ENCODE measurements at places on chromosomes 1 and 21. TPM values are rescaled to one million over a fixed set of nuclear protein-coding genes. Genes with fewer than 3 reads are reported as not detected.

DNA sequence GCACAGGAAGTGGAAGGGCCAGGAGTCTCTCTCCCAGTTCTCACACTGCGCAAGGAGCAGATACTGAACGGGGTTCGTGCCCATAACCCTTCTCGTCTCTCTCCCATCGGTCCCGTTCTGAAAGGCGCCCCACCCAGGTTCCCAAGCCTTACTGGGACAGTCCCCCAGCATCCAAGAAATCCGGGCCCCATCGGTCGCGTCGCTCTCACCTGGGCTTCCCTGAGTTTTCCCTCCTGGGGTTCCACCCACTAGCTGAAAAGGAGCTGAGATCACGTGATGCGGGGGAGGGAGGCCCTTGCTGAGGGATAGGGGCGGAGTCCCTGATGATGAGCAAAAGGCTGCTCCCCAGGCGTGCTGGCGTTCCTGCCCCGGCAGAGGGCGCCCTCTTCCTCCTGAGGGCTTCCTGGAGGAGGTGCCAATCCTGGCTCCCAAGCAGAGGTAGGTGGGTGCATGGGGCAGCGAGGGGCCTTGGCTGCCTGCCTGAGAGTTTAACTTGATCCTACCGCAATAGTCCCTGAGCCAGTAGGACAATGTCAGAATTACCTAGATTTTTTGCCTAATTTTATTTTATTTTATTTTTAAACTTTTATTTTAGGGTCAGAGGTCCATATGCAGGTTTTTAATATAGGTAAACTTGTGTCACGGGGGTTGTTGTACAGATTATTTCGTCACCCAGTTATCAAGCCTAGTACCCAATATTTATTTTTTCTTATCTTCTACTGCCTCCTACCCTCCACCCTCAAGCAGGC lies at the start of gene SPOCD1:
Gene SPOCD1, minus strand, starts transcription at position 271 of the 749 bp plus-strand sequence. CDS start 689 bp downstream, outside the sequence.
- peak; percentile 14 for DNase-seq

- no peak for DNase-seq
These were observed 51.3 kb upstream of the RIPK4 start for GRCh38 chr21:41817877-41818855.

DNA sequence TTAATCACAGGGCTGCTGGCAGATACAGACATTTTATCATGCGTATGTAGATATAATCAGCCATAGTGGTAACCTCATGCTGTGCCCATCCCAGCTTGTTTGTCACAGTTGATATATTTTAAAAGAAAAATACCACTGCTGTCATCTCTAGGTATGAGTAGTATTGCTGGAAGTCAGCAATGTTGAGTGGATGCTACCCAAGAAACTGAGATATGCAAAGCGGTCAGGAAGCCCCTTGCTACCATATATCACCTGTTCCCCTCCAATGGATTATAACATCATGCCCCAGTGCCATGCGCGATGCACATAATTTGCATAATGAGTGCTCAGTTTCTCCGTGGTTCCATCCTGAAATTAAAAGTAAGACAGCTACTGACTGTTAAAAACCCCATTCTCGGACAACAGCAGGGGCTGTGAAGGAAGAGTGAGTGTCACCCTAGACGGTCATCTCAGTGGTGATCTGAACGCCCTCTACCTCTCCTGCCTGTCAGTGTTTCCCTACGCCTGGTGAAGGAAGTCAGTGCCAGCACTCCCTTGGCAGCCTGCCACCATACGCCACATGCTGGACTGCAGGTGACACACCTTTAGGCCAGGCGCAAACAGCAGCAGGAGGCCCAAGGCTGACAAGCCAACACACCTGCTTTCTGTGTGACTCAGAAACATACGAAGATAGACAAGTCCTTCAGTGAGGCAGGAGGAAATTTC lies 2.7 kb downstream of the IL10RB start:
- no peak for DNase-seq

GJC2 gene
- 1.2 TPM for total RNA-seq

PFDN2 gene
- 25.4 TPM for total RNA-seq
